Foreskin melanocyte (primary cell): ENCODE measurements at places on chromosomes 11 and 22.
A peak's percentile ranks its signal among the peaks of the same experiment; 100 is the strongest.

GRCh38 chr22:21760640-21761039 is 25.0 kb upstream of the YPEL1 start:
- DNase-seq, result no peak

- DNase-seq, result no peak
Observed at GRCh38 chr11:22216940-22217339, 24.1 kb downstream of the ANO5 start.

GRCh38 chr11:123475469-123475868 is 45.4 kb downstream of the GRAMD1B start:
- DNase-seq, result peak; percentile 29

- no peak for DNase-seq
Observed at GRCh38 chr22:33894515-33894914, 25.8 kb downstream of the LARGE1 start.

DNA sequence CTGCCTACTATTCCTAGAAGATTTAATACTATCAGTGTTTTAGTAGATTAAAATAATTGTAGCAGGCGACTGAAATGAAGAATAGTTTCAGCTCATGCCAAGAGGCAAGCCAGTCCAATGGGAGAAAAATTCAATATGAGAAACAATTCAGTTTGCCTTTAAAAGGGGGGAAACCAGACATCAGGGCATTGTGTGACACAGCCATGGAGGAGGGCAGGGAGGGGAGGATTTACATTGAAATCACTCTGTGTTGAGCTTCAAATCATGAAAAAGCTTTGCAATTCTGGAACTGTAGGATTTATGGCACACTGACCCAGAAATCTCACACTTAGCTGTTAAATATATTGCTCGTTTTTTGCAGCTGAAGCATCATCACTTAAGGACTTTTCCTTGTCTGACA is 4.6 kb downstream of the SLC1A2 start:
- DNase-seq, result no peak

- DNase-seq, result no peak
Observed at GRCh38 chr11:9714272-9714940, 50.5 kb downstream of the SWAP70 start.

DNA sequence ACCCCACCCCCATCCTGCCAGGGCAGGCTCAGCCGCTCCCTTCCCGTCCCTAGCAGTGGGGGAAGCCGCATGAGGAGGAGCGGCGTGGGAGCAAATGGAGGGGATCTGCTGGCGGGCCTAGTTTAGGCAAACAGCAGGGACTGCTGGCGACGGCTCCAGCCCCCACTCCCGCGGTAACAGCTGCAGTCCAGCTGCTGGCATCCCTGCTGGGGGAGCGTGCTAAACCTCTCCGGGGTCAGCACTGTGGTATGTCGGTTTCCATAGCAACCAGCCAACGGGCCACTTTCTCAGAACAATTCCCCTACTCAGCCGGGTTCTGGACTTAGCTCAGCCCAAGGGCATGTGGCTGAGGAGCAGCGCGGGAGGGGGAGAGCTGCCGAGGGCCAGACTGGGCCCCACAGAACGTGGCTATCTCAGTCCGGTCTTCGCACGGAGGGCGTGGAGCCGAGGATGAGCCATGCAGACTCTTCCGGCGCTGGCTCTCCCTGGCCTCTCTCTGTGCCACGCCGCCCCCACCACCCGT is 98.8 kb downstream of the PKNOX2 start:
- DNase-seq, result peak; percentile 100

GRCh38 chr11:44753961-44754645 is 27.3 kb downstream of the TSPAN18 start:
- no peak for DNase-seq

DNA sequence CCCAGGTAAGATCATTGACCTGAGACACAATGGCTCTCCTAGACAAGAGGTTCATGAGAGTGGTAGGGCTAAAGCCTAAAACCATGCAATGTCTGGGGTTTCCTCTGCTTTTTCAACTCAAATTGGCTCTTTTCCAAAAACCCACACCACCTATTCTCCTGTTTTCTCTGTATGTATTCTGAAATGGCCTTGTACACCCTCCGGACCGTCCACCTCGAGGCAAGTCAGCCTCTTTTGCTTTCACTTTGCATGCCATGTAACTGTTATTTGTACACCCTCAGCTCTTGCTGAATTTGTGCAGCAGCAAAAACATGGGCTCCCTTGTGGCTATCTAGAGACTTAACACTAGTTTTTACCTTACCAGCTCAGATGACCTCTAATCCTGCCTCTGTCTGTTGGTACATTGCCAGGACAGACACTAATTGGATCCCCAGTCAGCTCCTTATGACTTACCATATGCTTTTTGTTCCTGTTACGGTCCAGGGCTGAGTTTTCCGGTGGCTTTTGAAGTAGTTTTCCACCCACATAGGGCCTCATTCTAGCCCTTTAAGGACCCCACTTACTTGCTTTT is 288.0 kb downstream of the SBF2 start:
- DNase-seq, result no peak

GRCh38 chr22:30426388-30427353 is 1.1 kb downstream of the MTFP1 start:
- DNase-seq, result peak; percentile 79

DNA sequence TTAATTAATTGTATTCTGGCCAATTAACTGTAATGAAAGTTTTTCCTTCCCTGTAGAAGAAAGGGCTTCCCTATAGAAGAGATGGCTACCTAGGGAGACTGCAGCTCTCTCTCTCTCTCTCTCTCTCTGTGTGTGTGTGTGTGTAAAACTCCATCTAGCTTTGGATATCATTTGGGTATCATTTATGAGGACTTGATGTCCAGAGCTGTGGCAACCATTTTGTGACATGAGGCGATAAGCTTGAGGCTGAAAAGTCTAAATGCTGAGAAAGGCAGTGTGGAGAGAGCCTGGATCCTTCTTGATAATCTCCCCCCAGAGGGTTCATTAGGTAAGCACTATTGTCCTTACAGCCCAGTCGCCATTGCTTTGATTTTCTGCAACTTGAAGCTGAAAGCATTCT is 30.7 kb upstream of the RASD2 start:
- no peak for DNase-seq

GRCh38 chr11:63909591-63910506 is 7.1 kb downstream of the RCOR2 start:
- no peak for DNase-seq

DNA sequence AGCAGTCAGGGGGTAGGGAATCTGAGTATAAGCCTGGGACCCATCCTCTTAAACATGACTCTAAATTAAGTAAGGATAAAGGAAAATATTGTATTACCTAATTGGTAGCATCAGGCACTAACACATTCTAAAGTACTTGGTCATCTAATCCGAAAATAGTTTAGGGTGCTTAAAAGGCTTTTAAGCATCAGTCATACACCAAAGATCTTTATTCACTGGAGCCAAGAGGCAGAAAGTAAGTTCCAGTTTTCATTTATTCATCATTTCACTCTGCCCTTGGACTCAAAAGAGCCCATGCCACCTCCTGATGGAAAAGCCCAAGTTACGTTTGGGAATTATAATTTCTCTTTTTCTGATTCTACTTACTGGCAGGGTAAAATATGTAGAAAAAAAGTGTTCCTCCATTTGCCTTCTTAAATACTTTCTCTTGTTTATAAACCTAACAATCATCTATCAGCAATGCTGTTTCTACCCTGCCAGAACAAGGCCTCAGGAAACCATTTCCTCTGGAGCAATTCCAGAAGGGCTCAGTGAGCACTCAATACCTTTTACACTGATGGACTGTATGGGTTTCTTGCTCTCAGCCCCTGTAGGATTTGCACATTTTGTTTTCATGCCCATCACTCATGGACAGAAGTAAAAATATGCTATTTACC is 120.1 kb upstream of the SLC5A12 start:
- DNase-seq, result no peak

GRCh38 chr22:19149047-19149883 is 827 bp downstream of the GSC2 start:
- DNase-seq, result no peak

- no peak for DNase-seq
Observed at GRCh38 chr11:12158909-12159308, 48.5 kb downstream of the MICAL2 start.

DNA sequence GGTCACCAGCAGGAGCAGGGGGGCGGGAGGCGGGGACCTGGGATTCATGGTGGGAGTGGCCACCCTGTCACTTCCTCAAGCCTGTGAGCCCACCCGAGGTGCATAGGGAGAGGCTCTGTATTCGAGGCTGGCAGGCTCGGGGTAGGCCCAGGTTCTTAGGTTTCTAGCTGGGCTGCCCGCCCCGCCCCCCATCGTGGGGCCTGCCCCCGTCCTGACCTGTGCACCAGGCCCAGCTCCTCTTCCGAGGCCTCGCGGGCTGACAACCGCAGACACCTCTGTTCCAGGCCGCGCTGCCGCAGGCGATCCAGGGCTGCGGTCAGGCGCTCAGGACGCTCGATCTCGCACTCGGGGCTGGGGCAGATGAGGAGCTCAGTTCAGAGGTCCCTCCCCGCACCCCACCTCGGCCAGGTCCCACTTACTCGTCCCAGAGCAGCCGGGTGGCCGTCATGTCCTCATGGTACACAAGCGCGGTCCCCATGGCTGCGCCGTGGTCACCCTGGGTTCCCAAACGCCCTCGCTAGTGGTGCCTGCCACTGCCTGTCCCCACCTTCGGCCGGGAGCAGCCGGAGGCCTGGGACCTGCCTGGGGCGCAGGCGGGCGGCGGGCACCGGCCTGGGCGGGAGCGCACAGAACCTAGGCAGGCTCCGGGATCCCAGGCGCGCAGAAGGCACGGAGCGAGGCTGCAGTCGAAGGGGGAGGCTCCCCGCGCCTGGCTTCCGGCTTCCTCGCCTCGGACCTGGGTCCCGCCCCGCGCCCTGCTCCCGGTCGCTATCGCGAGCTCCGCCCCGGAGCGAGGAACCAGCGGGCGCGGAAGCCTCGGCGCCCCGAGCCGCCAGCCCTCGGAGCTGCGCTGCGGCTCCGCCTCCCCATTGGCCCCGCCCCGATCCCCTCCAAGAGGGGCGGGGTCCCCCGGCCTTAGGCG is at the start of gene HDAC10:
HDAC10 (minus strand) TSS at position 711 of the 922 bp plus-strand sequence; CDS start at position 478, 233 bp downstream.
- DNase-seq, result no peak

DNA sequence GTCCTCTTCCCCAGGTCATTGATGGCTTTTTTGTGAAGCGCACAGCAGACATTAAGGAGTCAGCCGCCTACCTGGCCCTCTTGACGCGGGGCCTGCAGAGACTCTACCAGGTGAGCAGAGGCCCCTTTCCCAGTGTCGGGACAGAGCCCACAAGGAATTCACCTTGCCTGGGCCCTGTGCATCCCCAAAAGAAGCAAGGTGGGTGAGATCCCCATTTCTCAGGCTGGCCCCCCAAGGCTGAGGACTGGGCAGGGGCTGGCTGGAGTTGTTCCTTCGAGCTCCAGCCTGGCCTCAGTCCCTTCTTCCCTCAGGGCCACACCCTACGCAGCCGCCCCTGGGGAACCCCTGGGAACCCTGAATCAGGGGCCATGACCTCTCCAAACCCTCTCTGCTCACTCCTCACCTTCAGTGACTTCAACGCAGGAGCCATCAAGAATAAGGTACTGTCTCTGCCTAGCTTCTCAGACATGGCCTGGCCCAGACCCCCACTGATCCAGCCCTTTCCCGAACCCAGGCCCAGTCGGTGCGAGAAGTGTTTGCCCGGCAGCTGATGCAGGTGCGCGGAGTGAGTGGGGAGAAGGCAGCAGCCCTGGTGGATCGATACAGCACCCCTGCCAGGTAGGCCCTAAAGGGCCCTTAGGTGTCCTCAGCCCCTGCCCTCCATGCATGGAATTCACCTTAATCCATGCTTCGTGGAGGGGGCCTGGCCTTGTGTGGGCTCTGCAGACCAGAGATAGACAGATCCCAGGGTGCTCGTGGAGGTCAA is 4.7 kb downstream of the MUS81 start:
- no peak for DNase-seq

GRCh38 chr22:39214383-39215069 is 30.3 kb downstream of the PDGFB start:
- DNase-seq, result no peak

DNA sequence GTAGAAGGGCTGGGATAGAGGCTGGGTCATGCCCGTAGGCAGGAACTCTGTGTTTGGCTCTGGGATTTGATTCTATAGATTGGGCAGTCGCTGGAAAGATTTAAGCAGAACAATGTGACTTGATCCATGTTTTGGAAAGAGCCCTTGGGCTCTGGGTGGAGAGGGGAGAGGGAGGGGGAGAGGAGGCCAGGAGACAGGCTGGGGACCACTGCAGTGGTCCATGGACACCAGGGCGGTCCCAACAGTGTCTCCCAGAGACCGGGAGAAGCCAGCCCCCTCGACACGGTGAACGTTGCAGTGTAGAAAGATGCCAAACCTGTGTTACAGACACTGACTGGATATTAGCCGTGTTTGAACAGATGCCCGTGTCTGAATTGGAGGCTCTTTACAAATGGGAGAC is 19.5 kb downstream of the PVALB start:
- DNase-seq, result no peak

DNA sequence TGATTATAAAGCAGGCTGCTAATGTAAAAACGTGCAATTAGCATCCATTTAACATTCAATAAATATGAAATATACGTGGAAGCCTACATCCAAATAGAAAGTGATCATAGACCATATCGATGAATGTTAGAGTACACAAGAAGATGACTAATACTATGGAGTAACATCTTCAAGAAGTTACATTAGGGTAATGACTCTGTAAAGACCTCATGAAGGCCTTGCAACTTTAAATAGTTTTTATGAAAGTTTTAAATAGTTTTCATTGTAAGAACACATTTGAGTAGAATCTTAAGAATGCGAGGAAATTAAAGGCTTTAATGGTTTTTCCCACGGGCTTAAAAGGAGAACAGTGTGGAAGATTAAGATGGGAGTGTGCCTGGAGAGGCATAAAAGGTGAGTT is 1.4 kb downstream of the TRIM34 start:
- no peak for DNase-seq

GRCh38 chr11:6216501-6216900 is 11.1 kb downstream of the C11orf42 start:
- no peak for DNase-seq

GRCh38 chr11:62337303-62338181 is at the start of gene ASRGL1:
Gene ASRGL1 (plus strand): TSS chr11:62337448. CDS start chr11:62337978, 530 bp downstream.
- no peak for DNase-seq

GRCh38 chr11:107827041-107827440 is 31.5 kb downstream of the SLC35F2 start:
- no peak for DNase-seq

DNA sequence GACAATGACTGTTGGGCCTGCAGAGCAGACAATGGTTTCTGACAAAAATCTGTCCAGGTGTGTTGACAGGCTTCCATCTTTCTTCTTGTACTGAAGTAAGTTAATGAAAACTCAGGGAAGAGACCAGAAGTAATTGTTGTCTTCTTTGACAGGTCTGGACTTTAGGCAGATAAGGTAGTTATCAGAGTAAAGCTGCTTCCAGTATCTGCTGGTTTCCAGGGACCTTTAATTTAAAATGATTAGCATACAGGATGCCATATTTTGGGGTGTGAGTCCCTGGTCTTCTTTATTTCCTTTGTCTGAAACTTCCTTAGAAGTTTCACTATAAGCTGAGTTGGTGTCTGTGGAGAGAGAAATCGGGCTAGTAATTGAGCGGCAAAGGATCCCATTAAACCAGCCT is 1.4 kb downstream of the TMX2 start:
- no peak for DNase-seq

- DNase-seq, result peak; percentile 48
Observed at GRCh38 chr11:33930317-33931021, 38.6 kb upstream of the LMO2 start.

GRCh38 chr11:95499516-95500135 is 268.6 kb upstream of the SESN3 start:
- DNase-seq, result no peak
